CD4-positive, alpha-beta T cell treated with Interleukin-21 for 1 hour (primary cell): ENCODE measurements at places on chromosomes 2 and 18.

DNA sequence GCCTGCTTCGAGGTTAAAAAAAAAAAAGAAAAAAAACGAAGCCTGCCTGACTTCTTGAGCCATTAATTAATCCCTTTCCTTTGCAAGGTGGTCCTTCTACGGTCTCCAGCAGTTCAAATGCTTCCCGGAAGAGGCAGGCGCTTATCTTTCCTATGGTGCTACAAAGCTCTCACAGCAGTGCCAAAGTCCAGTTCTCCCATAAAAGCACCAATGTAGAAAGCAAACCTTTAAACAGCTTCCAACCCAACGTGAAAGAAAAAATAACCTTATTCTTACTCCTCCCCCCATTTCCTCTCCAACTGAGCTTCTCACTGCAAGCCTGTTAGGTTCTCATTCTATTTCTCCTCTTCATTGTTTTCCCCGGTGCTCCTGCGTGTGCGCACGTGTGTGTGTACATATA is 317.4 kb upstream of the SOX11 start:
- no peak for DNase-seq

- DNase-seq, result no peak
Measured at GRCh38 chr2:29246383-29247300, 131.4 kb downstream of the CLIP4 start.

DNA sequence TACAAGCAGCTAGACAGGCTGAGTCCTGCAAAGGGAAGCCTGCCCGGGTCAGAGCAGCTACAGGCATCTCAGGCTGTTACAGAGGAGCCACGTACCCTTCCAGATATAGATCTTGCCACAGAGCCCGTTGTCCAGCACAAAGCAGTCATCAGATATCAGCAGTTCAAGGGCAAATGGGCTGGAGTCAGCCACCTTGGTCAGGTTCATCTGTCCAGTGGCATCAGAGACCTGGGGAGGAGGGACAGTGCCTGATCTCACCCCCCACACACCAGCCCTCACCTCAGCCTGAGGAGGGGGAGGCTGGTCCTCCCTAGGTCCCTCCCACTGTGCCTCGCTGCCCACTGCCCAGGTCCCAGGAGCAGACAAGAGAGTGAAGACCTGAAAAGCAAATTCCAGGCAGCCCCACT is 12.2 kb downstream of the CAPG start:
- no peak for DNase-seq

DNA sequence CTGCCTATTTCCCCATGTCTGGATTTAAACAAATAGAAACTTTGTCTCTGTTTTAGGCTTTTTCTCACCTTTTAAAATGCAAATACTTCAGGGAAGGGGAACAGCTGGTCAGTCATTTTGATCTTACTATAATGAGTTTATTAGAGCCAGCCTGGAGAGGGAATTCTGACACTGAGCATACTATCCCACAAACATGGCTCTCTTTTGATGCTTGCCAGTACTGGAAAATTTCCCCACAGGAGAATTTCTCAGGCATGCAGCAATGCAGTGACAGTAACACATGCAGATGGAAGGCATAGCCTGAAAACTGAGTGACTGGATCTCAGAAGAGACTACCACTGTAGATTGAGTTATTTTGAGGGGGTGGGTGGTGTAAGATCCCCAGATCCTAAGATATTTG is 974.3 kb upstream of the CELF4 start:
- DNase-seq, result no peak

GRCh38 chr2:233519787-233520611 is 46.6 kb downstream of the USP40 start:
- DNase-seq, result no peak
